Stimulated activated CD4-positive, alpha-beta T cell treated with anti-CD3 and anti-CD28 coated beads, Interleukin-4, amount 100 ng/mL, for 4 hours (primary cell): ENCODE measurements at places on chromosomes 16 and 17.

- DNase-seq = peak; percentile 11
These were observed 91.4 kb downstream of the C16orf78 start for GRCh38 chr16:49464877-49465504.

DNA sequence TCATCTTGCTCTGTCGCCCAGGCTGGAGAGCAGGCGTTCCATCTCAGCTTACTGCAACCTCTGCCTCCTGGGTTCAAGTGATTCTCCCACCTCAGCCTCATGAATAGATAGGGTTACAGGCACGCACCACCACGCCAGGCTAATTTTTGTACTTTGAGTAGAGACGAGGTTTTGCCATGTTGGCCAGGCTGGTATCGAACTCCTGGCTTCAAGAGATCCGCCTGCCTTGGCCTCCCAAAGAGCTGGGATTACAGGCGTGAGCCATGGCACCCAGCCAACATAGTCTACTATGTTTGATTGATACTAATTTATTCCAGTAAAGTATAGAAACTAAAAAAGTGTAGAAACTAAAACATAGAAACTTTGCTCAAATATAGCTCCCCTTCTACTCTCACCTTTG is 94.9 kb downstream of the CA4 start:
- no peak for DNase-seq

DNA sequence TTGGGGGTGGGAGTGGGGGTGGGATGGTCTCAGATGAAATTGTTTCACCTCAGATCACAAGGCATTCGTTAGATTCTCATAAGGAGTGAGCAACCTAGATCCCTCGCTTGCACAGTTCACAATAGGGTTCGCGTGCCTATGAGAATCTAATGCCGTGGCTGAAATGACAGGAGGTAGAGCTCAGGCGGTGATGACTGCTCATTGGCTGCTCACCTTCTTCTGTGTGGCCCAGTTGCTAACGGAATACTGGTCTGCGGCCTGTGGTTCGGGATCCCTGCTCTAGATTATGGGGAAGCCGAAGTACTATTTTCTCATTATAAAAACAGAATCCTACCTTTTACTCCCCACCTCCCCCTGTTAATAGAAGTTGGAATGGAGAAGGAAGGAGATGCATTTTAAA is 18.9 kb downstream of the CLTC start:
- DNase-seq = no peak

DNA sequence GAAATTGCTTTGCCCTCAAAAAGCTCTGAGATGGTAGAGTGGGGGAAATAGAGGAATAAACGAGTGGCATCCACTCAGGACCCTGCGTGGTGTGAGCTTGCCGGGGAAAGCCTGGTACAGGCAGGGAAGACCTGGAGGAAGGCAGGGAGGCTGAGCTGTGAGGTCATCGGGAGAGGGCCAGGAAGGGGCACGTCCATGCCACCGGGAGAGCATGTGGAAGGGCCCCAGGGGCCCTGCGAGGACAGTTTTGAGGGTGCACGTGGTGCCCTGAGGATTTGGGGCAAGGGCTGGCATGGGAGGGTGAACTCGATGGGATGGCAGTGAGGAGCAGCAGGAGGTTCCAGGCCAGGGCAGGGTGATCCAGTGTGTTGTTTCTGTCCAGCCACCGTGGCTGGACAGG is 56.3 kb upstream of the CBFA2T3 start:
- DNase-seq = no peak

GRCh38 chr16:4207229-4207628 is 34.7 kb downstream of the SRL start:
- no peak for DNase-seq

- no peak for DNase-seq
These were observed 152.2 kb upstream of the NOG start for GRCh38 chr17:56441308-56441707.

- no peak for DNase-seq
These were observed 11.8 kb downstream of the ALDH3A2 start for GRCh38 chr17:19660219-19660870.

DNA sequence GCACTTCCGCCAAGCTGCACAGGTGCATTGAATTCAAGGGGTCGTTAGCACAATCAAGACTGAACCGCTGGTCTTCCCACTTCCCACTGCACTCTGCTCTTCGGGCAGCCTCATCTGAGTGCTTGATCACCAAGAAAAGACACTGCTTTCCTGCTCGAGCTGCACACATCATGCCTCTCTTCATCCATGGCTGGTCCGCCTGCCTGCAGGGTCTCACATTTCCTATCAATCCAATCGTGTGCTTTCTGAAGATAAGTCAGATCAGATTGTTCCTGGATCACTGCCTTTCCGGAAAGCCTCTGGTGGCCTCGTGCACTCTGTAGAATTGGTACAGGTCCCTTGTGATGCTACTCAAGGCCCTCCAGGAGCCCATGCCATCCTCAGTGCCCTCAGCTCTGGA is 30.8 kb upstream of the HSBP1 start:
- no peak for DNase-seq

GRCh38 chr16:30478766-30479478 is 6.4 kb downstream of the ITGAL start:
- no peak for DNase-seq

- no peak for DNase-seq
These were observed 12.9 kb downstream of the KRT39 start for GRCh38 chr17:40953881-40954280.

DNA sequence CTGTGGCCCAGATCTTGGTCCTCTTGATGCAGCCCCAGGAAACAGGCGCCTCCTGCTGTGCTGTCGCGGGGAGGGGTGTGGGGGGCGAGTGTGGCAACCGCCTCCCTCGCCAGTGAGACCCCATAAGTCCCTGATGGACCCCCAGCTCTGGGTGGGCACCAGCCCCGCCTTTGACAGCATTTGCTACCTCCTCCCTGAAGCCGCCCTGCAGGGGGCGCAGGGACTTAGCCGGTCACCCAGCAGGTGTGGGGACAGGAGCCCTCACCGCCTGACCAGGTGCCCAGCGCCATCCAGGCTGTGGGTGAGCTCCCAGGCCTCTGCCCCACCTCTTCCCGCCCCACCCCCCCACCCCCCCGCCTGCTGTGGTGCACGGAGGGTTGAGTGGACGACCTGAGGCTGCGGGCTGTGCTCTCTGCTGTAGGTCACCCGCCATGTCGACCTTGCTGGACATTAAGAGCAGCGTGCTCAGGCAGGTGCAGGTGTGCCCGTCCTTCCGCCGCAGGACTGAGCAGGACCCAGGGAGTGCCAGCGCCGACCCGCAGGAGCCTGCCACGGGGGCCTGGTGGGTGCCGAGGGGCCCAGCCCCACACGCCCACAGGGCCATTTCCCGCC is 4.8 kb downstream of the BAIAP3 start:
- DNase-seq = no peak

- no peak for DNase-seq
These were observed 276.9 kb downstream of the SOX9 start for GRCh38 chr17:72397687-72398086.

DNA sequence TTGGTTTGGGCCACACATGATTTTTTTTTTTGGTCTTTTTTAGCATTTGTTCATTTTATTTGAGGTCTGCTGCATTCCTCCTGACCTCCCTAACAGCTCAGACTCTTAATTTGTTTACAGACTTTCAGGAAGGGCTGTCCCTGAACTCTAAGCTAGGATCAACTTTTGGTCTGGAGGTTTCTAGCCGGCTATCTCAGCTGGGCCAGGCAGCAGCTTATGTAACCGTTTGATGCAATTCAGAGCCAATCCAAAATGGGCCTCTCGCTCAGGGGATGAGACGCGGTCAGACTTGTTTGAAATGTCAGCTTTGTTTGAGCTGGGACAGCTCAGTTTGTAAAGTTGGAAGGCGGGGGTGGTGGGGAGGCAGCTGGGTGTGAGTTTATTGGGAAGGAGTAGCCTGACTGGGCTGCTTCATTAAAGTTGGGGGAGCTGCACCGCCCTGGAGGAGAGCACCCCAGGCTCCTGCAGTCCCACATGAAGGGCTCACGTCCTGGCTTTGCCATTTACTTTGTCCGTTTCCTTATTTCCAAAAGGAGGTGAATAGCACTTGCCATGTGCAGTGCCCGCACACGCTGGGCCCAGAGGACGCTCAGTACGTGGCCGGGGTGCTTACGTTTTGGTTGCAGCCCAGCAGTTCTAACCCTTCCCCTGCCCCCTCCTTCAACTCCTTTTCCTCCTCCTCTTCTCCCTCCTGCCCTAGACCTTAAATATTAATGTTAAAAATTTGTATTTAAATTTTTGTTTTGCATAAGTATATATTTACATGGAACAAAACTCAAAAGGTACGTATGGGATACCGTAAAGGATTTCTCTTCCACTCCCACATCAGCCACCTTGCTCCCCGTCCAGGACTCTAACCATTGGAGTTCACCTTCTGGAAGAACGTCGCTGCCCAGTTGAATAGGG is 121.2 kb downstream of the SNX29 start:
- DNase-seq = no peak

- DNase-seq = no peak
These were observed 28.9 kb upstream of the CDH5 start for GRCh38 chr16:66337463-66338188.

DNA sequence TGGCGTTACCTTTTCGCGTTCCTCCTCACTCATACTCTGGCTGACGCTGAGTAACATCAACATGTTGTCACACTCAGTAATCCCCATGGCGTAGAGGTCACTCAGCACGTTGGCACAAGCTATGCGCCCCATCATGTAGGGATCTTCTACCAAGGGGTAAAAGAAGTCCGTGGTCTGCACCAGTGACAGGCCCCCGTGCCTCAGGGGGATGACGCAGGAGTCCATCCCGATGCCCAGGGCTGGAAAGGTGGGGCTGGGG is 596 bp downstream of the SEPHS2 start:
- DNase-seq = no peak
